Stimulated activated naive CD8-positive, alpha-beta T cell treated with anti-CD3 and anti-CD28 coated beads, Interleukin-15, Interleukin-2, amounts not matched to agents 100 U/mL and 50 U/mL, for 24 hours (primary cell): ENCODE measurements at places on chromosomes 11 and 22.

- no peak for DNase-seq
These were observed 1281.8 kb upstream of the TENM4 start for GRCh38 chr11:80722629-80723028.

- peak; percentile 35 for DNase-seq
These were observed 38.1 kb upstream of the ST14 start for GRCh38 chr11:130121445-130121978.

GRCh38 chr11:2166091-2166851, 5.3 kb upstream of the INS start:
- DNase-seq = peak; percentile 72

GRCh38 chr22:35735542-35735941, 17.9 kb downstream of the APOL5 start:
- DNase-seq = no peak

DNA sequence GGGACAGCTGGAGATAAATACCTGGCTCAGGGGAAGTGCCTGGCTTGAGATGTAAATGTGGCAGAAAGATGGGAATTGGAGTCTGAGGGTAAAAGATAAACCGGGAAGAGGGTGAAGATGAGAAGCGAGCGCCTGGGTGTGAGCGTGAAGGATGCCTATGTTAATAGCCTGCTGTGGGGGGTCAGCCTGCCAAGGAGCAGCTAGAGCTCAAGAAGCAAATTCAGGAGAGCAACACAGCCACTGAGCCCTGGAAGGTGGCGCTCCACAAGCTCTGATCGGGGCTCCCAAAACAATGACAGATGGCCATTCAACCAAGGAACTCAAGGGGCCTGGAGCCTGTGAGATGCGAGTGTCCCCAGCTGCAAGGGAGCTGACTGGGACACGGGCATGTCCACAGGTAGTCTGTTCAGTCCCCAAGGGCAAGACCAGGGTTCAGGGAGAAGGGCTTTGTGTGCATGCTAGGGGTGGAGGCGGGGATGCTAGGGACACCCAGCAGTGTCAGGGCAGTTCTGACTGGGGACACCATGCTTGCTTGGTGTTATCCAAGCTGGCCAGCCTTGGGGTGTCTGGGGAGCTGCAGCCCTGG, 2.8 kb downstream of the GSC2 start:
- no peak for DNase-seq

GRCh38 chr11:11020747-11021149, 162.9 kb upstream of the ZBED5 start:
- no peak for DNase-seq

GRCh38 chr22:46740910-46741780, 3.1 kb upstream of the CERK start:
- DNase-seq = no peak

DNA sequence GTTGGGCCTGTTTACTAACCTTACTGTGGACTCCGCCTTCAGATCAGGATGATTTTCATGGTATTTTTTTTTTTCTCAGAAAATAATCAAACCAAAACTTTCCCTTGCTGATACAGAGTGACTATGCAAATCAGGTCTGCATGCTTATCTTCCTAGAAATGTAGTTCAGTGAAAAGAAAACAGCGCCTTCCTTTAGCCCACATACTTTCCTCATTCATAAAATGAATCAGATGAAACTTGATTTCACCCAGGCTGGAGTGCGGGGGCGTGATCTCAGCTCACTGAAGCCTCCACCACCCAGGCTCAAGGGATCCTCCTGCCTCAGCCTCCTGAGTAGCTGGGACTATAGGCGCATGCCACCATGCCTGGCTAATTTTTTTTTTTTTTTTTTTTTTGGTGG, 26.0 kb downstream of the ZNRF3 start:
- peak; percentile 76 for DNase-seq

DNA sequence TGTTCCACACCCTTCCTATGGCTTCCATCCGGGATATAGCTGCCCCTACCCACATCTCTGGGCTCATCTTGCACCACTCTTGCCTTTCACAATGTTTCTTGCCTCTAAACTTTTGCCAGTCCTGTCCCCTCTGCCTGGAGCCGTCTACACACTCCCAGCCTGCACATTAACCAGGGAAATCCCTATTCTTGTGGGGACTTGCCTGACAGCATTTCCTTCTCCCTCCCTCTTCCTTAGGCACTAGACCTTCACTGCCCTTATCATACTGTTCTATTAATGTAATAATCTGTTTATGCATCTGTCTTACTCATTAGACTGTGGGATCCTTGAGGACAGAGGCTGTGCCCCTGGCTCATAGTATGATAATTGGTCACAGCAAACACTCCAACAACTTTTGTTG, 5.8 kb upstream of the TTC12 start:
- DNase-seq = no peak

DNA sequence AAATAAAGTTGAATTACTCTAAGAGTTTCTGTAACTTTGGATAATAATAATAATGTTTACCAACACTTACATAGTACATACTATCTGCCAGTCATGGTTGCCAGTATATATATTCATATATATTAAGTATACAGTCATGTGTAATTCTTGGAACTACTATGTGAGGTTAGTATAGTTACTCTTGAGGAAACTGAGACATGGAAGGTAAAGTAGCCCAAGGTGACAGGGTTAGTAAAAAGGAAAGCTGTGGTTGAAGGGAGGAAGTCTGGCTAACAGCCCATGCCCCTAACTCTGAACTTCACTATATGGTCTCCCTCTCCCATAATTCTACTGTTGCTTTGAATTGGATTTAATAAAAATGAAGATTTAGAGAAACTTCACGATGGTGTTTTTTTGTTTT, 24.9 kb downstream of the FDX1 start:
- no peak for DNase-seq

DNA sequence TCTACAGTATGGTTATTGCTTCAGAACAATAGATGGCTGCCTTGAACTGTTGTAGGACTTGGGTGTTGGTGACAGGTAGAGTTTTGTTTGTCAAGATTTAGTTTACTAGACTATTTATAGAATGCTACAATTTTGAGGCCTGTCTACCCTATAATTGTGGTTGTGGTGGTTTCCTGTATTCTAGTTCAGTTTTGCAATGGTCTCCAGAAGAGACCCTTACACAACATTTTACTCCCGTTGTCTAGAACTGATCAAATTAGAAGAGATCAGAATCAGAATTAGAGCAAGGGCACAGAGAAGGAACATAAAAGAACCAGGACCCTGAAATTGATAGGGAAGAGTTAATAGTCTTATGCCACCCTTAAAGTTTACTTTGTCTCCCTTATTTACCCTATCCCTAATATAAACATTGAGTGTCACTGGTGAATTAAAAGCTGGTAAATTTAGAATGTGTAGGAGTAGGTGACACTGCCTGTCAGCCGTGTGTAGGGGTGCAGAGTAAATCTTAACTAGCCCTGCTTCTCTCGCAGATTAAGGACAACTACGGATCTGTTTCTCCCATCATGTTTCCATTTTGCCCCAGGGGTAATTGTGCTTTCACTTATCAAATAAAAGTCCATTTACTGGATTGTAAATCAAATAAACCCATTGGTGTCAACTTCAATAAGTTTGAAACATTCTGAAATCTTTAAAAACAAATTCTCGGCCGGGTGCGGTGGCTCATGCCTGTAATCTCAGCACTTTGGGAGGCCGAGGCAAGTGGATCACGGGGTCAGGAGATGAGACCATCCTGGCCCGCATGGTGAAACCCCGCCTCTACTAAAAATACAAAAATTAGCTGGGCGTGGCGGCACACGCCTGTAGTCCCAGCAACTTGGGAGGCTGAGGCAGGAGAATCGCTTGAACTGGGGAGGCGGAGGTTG, 10.9 kb upstream of the PHLDB1 start:
- no peak for DNase-seq

GRCh38 chr11:73028611-73029010, 113.5 kb downstream of the FCHSD2 start:
- no peak for DNase-seq

DNA sequence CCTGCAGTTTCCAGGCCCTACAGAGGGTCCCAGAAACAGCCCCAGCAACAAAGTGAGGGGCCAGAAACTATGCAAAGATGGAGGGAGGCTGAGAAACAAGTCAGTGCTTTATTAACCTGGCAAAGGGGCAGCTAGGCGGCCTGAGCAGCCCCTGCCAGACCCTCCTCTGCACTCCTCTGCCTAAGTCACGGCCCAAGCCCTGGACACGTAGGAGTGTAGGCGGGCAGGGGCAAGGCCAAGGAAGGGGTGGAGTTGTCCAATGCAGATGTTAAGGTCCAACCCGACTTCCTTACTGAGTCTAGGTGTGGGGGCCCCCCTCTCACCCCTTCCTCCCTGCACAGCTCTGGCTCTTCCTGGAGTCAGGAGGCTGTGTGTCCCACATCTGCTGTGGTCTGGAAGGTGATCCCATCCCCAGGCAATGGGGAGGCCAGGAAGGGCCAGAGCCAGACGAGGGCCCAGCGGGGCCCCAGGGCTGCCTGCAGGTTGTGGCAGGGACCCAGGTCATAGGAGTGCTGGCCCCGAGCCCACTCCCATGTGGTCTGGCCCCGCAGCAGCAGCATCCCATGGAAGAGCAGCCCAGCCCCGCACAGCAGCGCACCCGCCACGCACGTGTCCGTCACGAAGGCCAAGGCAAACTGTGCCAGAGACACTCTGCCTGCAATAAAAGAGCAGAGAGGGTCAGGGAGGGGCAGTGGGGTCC, 6.5 kb downstream of the ZDHHC24 start:
- no peak for DNase-seq

GRCh38 chr11:69918938-69919650, 99.9 kb upstream of the FGF3 start:
- DNase-seq = peak; percentile 84

- peak; percentile 65 for DNase-seq
These were observed at the start of gene TTLL12 for GRCh38 chr22:43186272-43187170. TTLL12 (minus strand) TSS chr22:43187134; CDS start chr22:43187069, 65 bp downstream.

- no peak for DNase-seq
These were observed 6.8 kb upstream of the POLR3H start for GRCh38 chr22:41550952-41551491.

DNA sequence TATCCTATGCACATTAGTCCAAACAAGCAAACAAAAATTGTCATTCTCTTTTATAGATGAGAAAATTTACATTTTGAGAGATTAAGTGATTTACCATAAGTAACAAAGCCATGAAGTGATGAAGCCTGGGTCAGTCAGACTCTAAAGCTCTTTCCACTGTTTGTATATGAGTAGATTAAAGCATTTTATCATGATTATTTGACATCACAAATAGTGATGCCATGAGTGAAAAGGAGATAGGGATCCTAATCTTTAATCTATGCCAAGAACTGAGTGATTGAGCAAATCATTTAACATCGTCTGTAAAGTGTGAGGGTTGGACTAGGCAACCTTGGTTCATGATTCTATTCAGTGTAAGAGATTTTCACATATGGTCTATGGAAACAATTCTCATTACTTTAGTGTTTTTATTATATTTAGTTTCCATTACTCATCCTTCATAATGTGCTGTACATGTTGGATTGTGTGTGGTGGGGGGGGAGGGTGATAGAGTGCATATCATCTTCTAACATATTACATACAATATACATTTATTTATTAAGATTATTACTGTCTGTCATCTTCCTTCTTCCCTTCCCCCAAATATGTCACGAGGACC, 50.7 kb downstream of the ARHGEF12 start:
- DNase-seq = no peak

GRCh38 chr11:11733246-11733747, 108.5 kb upstream of the USP47 start:
- DNase-seq = no peak

DNA sequence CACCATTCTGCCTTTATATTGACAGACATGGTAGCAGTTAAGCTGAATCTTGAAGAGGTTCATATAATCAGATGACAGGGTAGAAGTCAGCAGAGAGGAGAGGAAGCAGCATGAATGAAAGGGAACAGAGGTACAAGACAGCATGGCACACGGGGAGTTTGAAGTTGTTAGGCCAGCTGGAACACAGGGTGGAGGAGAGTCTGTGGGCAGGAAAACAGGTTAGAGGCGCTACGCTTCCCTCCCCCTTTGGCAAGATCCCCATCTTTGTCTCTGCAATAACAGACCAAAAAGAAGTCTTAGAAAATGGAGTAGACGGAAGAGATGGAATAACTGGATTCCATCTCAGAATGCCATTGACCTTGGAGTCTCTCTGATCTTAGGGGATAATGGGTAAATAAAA, 20.0 kb upstream of the NDUFC2 start:
- DNase-seq = no peak

DNA sequence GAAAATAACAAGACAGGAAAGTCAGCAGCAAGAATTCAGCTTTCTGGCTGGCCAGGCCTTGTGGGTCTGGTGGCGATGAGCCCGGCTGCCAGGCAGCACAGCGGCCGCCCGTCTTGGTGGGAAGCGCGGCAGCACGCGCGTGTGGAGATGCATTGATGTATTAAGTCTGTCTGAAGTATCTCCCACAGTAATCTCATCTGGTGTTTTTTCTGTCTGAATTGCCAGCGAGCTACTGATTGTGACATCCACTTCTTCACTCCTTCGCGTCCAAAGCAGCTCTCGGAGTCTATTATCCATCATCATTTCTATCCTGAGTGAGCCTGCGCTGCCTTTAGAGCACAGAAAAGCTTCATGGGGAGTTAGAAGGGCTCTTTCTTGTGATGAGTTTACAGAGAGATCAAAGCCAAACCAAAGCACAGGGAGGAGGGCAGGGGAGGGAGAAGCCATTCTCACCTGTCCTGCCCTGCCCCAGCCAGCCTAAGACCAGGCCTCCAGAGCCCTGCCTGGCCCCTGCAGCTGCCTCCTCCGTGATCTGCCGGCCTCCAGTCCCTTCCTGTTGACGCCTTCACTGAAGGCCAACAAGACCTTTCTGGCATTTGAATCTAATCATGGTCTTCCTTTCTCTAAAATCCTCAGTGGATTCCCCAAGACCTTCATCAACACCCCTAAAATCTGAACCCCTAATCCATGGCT, 1419.0 kb downstream of the TBC1D22A start:
- DNase-seq = no peak

GRCh38 chr11:18720091-18720807, 5.7 kb downstream of the IGSF22 start:
- no peak for DNase-seq

DNA sequence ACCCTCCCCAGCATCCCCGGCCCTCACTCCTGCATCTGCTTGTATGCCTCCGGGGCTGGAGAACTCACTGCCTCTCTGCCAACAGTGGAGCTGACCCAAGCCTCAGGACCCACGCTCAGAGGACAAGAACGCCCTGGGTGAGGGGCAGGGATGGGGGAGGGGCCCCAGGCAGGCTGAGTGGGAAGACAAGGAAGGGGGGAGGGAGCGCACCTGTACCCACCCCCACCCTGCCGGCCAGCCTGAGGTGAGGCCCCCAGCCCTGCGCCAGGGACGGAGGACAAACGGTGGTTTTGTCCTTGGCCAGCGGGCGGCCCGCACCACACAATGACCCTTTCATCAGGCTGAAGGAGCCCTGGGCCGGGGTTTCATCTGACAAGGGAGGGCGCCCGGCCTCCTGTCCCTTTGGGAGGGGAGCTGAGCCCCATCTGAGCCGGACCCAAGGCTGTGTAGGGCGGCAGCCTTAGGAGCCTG, 10.0 kb downstream of the WNT7B start:
- DNase-seq = no peak
